Mesothelial cell of epicardium (in vitro differentiated cells): ENCODE measurements at places on chromosomes 4 and X.
A peak's percentile ranks its signal among the peaks of the same experiment; 100 is the strongest.

DNA sequence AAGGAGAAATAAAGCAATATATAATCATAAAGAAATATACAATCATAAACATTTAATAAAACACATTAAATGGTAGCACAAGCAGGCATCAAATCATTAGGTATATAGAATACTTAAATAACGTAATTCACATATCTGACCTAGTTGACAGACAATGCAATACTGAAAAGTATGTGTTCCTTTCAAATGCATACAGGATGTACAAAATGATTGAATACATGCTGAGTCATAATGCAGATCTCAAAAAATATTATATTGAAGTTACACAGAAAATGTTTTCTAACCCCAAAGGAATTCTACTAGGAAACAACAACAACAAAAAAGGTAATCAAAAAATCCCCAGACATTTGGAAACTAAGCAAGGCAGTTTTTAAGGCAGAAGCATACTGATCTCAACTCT is 1072.0 kb upstream of the INTU start:
- no peak for DNase-seq

DNA sequence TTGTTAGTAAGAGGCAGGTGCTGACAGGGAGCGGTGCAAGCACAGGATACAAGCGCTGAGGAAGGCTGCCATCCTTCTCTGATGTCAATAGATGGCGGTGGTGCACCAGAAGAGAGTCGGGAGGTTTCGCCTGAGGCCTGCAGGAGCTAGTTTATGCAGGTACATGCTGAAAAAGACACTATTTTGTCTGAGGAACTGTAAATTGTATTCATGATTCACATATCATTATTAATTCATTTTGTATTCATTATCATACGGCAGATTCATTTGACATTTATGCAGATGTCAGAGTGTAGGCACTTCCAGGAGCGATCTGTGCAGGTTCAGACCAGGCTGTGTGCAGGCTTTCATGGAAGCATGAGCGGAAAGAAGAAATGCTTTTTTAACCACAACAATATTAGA is 824.0 kb downstream of the STIM2 start:
- peak; percentile 34 for DNase-seq

DNA sequence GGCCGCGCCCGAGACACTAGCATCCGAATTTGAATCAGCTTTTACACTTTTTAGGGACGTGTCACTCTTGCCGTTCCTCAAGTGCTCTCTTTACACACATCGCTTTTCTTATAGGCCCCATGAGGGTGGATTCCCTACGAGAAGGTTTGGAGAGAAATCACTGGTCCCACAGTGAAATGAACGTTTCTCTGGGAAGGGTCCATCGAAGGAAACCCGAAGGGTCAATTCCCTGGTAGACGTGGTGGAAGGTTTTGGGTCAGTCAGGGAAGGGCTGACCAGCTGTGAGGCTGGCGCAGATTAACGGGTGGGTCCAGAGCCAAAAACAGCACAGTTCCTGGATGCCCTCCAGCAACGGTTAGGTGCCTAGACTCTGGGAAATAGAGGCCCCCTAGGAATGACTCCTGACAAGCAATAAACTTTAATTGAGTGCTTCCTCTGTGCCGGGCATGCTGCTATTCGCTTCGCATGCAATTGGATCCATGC is 35.9 kb downstream of the ETDC start:
- DNase-seq, result no peak

DNA sequence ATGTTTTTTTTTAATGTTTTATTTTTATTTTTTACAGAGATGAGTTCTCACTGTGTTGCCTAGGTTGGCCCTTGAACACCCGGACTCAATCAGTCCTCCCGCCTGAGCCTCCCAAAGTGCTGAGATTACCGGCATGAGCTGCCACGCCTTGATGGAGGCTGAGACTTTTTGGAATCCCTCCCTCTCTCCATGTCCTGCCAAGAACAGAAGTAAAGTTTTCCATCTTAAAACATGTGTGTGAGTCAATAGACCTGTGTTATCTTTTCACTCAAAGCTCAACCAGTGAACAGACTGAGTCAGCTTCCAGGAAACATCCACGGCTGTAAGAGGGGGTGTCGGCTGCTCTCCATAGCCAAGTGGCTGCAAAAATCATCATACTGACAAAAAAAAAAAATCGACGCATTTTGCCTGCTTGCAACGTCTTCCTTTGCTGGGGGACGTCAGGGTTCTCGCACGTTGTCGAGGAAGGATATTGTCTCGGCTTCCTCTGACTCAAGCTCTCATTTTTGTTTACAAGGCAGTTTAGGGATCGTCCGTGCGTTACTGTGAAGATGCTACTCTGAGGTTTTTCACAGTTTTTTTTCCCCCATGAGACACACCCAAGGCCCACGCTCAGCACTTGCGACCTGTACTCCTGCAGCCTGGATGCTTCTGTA is 10.0 kb upstream of the ASMTL start:
- no peak for DNase-seq

GRCh38 chrX:155231163-155231562 is 14.9 kb downstream of the VBP1 start:
- no peak for DNase-seq

DNA sequence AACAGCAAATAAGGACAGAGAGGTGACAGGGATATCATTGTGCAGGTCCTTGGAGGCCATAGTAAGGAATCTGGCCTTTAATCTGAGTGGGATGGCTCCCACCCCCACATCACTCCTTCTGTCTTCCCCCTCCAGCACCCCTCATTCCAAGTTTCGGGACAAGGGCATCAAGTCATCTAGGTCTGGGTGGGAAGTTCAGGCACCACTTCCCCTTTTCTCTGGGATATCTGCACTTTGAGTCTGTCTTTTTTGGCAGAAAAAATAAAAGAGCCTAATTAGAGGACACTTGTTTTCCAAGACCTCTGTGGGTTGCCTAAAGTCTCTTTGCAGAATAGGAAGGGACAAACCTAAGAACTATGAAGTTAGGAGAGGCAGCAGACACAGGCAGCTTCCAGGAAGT is 60.1 kb downstream of the FUNDC1 start:
- no peak for DNase-seq

GRCh38 chrX:148380107-148380506 is 120.3 kb upstream of the AFF2 start:
- DNase-seq, result no peak

DNA sequence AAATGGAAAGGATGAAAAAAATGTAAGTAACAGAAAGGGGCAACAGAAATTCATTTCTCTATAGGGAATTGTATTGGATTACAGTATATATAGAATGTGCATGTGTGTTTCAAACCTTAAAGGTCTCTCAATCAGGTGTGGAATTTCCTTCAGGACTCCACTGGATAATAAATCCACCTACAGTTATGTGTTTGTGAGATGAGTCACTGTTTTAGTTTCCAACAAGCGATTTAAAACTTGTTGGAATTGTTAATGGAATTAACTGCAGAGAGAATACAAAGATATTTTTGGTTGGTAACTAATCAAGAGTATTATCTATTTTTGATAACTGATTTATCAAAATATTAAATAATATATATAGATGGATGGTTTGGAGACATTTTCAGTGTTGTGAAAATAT is 32.8 kb downstream of the CEP44 start:
- no peak for DNase-seq

- no peak for DNase-seq
Measured at GRCh38 chr4:56158483-56158882, 209.7 kb downstream of the CEP135 start.

DNA sequence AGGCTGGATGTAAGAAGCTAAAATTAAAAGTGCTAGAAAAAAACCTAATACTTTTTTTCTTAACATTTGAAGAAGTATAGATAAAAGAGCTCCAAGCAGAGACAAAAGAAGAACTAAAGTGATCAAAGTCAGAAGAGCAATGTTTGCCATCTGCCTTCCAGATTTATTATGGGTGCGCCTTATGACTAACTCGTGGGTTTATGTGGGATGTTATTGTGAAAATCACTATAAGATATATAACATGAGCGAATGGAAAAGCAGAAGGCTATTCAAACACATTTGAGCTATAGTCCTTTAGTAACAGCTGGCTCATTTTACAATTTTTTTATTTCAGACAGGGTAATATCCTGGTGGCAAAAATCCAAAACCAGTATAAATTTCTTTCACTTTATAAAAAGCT is 1040.7 kb downstream of the RAPGEF2 start:
- no peak for DNase-seq

DNA sequence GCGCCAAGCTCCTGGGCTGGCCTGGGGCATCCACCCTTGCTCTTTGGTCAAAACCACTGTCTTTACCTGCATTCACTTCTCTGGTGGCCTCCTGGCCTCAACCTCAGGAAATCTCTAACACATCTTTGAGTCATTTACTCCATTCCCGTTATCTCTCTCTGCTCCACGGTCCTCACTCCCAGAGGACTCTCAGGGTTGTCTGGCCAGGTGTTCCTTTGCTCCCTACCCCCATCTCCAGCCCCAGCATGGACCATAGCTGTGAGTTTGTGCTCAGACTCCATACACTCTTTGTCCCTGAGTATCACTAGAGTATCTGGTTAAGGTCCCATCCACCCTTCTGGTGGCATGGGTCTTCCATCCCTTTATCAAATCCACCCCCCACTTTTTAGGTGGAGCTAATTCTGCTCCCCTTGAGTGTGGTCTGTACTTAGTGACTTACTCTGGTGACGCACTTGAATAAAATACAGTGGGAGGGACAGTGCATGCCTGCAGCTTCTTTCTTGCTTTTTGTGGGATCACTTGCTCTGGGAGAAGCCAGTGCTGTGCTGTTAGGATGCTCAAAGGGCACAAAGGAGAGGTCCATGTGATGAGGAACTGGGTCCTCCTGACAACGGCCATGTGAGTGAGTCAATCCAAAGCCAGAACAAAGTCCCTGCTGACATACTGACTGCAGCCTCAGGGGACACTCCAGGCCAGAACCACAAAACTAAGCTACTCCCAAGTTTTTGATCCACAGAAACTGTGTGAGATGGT is 44.3 kb downstream of the IGFBP7 start:
- DNase-seq, result no peak

- DNase-seq, result no peak
Measured at GRCh38 chr4:8379281-8379680, 61.2 kb downstream of the ACOX3 start.

- DNase-seq, result no peak
Measured at GRCh38 chrX:56986138-56986537, 9.2 kb downstream of the SPIN3 start.

GRCh38 chrX:114201622-114202021 is 382.3 kb upstream of the HTR2C start:
- no peak for DNase-seq

GRCh38 chrX:70289168-70289792 is 447 bp downstream of the PDZD11 start:
- no peak for DNase-seq

GRCh38 chr4:89306486-89307177 is 968 bp downstream of the GPRIN3 start:
- no peak for DNase-seq

- no peak for DNase-seq
Measured at GRCh38 chr4:70239131-70239883, 3.1 kb upstream of the CSN3 start.

DNA sequence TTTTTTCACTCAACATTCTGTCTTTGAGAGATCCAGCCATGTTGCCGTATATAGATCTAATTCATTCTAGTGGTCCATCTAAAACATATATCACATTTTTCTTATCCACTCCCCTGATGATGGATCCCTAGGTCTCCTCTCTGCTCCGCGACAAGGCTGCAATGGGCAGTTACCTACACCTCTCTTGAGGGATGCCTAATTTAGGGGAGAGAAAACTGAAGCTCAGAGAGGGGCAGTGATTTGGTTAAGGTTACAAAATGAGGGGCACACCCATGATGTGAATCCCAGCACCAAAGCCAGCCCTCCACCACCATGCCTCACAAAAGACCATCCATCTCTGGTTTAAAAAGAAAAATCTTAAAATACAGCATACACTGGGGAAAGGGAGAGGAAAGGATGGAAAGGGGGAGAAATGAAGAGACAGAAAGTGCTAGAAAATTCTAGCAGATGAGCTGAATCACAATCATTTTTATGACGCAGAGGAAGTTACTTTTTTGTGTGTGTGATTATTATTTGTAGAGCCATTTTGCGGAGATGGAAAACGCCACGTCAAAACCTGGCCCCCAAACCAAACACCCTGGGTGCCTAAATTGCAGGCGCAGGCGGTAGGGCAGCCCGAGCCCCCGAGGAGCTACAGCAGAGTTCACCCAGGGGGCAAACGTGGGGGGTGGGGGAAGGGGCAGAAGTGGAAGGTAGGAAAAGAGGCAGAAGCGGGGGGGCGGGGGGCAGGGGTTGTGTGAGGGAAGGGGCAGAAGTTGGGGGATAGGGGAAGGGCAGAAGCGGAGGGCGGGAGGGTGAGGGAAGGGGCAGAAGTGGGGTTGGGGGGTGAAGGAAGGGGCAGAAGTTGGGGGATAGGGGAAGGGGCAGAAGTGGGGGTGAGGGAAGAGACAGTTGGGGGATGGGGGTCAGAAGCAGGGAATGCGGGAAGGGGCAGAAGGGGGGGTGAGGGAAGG is 1.3 kb upstream of the TSPYL2 start:
- DNase-seq, result no peak

DNA sequence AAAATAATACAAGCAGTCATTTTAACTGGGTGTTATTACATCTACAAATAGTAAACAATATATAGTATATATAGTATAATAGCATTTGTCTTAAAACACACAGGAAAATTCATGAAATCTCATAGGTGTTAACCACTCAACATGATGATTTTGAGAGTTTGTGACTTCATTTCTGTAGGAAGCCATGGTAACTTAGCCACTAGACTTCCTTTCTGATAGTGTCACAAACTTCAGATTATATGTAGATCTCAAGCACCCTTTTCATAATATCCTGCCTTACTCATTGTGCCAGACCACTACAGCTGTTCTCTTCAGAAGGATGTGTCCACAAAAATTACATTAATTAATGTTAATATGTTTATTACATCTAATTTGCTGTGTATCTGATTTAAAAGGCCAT is 1250.6 kb downstream of the ADGRL3 start:
- DNase-seq, result no peak

GRCh38 chr4:20432088-20432487 is 180.4 kb downstream of the SLIT2 start:
- no peak for DNase-seq

DNA sequence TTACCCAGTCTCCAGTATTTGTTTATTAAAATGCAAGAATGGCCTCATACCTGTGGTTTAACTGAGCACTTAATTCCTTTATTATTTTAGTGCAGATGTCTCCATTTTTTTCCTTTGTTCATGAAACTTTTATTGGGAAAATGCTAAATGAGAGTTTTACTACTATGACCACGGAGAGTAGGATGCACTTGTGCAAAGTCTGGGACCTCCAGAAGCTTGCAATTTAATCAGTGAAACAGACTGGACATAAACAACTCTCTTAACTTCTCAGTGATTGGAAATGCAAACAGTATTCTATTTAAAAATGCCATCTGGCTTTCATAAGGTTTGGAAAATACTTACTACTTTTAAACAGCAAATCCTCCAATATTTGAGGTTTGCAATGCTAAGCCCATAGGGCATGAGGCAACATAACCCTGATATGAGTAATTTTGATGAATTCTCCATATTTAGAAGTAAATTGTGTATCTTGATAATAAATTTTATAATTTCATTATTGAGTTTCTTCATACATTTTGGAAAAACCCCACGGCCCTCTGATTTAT is 718.7 kb upstream of the MAGEB2 start:
- no peak for DNase-seq

GRCh38 chrX:72142794-72143608 is 11.3 kb upstream of the RTL5 start:
- no peak for DNase-seq
